ENCODE measurements at places on chromosomes 7 and 10. TPM values are rescaled to one million over a fixed set of nuclear protein-coding genes. Genes with fewer than 3 reads are reported as not detected.
A peak's percentile ranks its signal among the peaks of the same experiment; 100 is the strongest.

The TAF5 gene
- 11.9 TPM for total RNA-seq

- DNase-seq, result no peak
These were observed 28.8 kb downstream of the PTPN12 start for GRCh38 chr7:77565917-77566316.

DNA sequence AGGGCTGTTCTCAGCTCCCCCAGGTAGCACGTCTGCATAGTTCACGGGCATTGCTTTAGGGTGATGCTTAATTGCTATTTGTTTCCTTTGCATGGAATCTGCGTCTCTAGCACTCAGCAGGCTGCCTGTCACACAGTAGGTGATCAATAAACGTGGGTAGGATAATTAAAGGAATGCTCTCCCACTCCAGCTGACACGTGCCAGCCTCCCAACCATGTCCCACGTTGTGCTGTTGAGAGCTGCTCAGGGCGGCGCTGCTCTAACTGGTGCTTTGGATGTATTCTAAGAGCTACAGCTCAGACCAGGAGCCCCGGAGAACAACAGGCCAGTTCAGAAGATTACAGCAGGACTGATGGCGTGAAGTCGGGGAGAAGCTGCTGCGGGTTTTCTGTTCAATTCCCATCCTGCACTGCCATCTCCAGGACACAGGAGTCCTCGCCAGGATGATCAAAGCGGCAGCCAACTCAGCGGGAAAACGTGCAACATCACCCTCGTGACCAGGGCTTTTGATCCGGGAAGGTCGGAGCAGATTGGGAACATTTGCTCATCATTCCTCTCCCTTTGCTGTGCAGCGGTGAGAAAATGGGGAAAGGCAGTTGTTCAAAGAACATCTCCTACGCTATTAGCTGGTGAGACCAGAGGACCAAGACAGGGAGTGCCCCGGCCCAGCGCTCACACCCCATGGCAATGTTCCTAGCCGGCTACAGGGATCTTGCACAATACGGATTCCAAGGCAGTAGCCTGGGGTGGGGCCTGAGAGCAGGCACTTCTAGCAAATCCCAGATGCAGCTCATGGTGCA is 50.5 kb upstream of the FOXK1 start:
- peak; percentile 86 for DNase-seq

DNA sequence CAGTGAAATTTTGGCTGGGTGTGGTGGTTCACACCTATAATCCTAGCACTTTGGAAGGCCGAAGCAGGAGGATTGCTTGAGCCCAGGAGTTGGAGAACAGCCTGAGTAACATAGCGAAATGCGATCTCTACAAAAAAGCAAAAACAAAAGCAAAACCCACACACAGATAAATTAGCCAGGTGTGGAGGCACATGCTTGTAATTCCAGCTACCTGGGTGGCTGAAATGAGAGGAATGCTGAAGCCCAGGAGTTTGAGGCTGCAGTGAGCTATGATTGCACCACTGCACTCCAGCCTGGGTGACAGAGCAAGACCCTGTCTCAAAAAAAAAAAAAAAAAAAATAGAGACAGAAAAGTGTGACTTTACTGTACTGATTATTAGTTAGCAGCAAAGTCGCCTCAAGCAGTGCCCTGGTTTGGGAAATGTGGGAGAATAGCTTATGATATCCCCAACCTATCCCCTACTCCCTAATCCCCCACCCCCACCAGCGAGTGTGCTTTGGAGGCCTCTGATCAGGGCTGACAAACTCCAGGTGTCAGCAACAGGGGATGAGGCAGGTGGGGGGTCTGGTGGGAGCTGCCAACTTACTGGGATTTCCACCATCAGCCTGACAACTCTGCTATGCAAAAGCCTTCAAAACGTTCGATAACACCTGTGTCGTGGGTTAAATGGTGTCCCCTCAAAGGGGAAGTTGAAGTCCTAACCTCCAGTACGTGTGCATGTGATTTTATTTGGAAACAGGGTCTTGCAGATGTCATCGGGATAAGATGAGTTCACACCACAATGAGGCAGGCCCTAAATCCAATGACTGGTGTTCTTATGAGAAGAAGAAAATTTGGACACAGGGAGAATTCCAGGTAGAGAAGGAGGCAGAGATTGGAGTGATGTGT is 124.7 kb upstream of the SDK1 start:
- no peak for DNase-seq

- no peak for DNase-seq
These were observed 333.9 kb downstream of the DNAJB6 start for GRCh38 chr7:157670490-157671357.

- DNase-seq, result no peak
These were observed 4.9 kb upstream of the INSIG1 start for GRCh38 chr7:155292680-155293226.

Measured in G401 (cell line).